RCC 7860 (cell line): ENCODE measurements at places on chromosomes 12 and 14.
A peak's percentile ranks its signal among the peaks of the same experiment; 100 is the strongest.

DNA sequence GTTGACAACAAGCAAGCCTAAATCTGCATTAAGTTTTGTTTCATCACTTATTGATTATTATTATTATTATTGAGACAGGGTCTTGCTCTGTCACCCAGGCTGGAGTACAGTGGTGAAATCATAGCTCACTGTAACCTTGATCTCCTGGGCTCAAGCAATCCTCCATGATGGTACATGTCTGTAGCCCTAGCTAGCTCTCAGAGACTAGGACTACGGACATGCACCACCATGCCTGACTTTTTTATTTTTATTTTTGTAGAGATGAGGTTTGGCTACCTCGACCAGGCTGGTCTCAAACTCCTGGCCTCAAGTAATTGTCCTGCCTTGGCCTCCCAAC, 35.7 kb upstream of the STK38L start:
- no peak for DNase-seq

DNA sequence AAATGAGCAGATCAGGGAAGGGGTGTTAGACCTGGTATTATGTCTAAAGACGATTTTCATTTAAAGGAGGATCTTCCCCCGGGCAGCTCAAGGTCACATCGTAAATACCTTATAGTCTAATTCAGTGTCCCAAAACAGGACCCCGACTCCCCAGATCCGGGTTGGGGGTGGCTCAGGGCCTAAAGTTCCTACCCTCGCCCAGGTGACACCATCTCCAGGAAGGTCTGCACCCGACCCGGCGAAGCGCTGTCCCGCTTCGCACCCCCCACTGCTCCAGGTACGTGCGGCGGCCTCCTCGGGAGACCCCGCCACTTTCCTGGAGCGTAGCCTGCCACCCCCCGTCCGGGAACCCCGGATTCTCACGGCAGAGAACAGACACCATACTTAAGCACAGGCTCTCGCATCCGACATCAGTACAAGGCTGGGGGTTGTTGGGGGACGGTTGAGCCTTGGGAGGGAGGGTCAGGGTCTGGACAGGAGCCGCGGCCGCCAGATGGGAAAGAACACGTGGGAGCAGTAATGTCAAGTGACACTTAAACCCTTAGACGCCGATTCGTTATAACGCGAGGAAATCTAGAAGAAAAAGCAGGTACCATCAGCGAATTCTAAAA, 556 bp downstream of the TIMM9 start:
- DNase-seq: peak; percentile 25

GRCh38 chr14:86933958-86934595, 1058.9 kb downstream of the GALC start:
- peak; percentile 29 for DNase-seq

DNA sequence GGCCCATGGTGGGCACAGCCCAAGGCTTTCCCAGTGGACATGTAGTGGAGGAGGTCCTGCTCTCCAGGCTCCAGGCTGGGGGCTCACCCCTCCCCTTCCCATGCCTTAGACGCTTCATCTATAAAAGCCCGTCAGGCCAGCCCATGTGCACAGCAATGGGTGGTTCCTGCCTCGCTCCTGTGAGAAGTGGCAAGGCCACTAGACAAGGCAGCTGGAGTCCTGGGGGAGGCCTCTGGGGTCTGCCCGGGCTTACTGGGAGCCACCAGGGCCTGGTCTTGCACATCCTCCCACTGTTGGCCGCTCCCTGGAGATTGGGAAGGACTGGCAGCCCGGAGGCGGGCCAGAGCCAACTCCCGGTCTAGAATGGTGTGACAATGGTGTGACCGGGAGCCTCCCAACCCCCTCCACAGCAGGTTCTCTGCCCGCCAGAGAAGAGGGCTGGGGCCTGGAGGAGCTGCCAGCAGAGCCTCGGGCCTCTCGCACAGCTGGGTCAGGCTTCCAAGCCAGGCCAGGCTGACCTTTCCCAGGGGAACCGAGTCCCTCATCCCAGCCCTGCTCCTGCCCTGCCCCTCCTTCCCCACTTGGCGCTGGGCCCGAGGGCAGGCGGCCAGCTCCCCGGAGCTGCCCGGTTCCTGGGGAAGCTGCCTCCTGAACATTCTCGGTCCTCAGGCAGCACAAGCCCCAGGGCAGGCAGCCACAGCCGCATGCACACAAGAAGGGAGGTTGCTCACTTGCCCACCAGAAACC, 97.9 kb downstream of the RFLNA start:
- peak; percentile 64 for DNase-seq

- DNase-seq: peak; percentile 75
Observed at GRCh38 chr12:14841761-14842160, 1.6 kb downstream of the ART4 start.

DNA sequence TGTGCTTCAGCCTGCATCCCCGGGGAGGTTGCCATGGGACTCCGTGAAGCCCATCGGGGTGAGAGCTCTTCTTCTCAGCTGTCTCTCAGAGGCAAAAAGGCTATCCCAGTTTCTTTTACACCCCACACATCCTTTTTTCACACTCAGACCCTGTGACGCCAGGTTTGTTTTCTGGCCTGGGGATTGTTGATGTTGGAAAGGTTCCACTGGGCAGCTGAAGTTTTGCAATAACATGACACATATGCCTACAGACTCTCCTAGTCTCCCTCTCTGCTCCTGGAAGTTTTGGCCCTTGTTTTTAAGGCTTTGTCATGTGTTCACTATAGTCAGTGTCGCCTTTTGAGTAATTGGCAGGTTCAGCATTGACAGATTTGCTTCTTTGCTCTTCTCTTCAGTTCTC, 118.6 kb downstream of the SMOC1 start:
- DNase-seq: peak; percentile 45

DNA sequence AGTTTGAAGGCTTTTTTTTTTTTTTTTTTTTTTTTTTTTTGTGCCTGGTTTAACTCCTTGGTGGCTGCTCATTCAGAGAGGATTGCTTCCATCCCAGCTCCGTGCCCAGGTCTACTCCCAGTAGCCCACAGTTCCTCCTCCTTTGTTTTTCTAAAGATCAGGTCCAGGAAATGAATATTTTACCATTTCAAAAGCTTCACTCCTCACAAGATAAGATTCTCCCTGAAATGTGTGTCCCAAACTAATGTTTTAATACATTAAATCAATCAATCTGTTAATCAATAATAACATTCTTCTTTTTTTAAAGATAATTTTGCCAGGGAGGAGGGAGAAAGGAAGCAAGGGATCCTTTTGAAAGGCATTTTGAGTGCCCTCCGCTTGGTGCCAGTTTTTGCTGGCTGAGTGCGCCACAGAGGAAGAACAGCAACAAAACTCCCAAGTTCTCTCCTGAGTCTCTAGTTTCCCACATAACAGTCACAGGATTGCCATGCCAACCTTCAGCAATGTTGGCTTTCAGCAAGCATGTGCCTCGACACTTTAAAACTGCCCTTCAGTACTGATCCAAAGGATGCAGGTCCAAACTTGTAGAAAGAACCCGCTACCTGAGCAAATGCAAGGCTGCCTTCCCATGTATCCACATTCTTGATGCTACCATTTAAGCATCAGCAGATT, 99.2 kb downstream of the RMST start:
- DNase-seq: no peak

DNA sequence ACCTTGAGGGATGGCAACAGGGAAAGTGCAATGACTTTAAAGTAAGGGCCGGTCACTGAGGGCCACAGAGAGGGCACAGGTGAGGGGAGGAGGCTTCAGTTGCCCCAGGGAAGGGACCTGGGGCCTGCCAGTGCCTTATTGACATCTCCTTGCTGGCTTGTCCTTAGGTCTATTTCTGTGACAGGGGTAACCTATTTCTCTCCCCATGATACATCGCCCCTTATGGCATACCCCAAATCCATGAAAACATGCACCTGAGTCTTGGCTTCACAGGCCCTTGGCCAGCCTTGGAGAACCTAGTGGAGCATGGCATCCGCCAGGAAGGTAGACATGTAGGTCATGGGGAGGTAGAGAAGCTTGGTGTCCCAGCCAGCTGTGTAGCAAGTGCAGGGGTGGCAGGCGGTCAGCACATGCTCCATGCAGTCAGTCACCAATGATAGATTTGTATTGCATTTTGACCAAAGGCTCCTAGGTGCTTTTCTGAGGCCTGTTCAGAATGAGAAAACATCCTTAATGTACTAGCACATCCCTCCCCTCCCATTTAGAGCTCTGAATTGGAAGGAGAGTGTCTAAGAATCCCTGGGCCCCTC, 23.6 kb upstream of the RDH16 start:
- DNase-seq: no peak
